Cardiac fibroblast (primary cell): ENCODE measurements at places on chromosomes 6 and 20.
A peak's percentile ranks its signal among the peaks of the same experiment; 100 is the strongest.

DNA sequence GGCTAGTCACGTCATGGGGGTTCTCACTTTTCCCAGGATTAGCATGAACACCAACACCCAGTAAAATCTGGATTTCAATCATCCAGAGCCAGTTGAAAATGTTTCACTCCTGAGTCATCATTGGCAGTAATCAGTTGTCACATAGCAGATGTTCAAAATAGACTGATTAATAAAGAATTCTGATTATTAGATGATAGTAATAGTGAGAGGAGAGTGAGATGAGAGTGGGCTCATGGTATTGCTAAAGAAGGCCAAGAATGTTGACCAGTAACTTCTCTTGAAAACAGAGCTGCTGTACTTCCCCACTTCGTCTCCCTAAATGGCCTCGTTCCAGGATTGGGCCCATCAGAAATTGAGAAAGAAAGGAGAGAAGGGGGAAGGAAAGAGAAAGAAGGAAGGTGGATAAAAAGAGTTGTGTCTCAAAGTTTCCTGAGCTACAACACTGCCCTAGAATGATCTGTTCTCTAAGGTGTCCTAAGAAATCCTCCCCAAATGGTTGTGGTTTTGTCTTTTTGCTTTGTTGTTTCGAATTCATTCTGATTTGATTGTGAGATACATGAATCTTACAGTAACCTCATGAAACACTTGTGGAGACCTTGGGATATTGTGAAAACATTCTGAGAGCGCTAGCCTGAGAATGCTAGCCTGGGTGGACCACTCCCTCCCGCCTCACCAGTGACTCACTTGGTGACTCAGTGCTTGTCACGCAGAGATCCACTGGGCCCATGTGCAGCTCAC lies 502.2 kb upstream of the JARID2 start:
- peak; percentile 99 for DNase-seq

DNA sequence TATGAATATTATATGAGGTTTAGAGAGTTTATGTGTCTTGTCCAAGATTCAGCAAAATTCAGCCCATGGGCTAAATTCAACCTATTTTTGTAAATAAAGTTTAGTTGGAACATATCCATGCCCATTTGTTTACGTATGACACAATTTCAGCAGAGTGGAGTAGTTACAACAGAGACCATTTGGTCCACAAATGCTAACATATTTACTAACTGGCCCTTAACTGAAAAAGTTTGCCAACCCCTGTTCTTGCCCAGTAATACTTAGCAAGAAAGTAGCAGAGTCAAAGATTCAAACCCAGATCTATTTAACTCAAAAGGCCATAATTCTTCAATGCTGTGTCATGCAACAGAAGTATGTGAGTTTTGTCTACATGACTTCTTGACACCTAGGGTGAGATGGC lies 561.0 kb downstream of the PTPRT start:
- no peak for DNase-seq

GRCh38 chr6:76004202-76004601 lies 68.3 kb downstream of the IMPG1 start:
- DNase-seq, result no peak

DNA sequence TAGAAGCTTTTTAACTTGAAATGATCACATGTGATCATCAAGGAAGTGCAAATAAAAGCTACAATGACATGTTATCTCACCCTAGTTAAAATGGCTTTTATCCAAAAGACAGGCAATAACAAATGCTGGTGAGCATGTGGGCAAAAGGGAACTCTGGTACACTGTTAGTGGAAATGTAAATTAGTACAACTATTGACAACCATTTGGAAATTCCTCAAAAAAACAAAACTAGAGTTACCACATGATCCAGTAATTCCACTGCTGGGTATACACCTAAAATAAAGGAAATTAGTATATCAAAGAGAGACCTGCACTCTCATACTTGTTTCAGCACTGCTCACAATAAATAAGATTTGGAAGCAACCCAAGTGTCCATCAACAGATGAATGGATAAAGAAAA lies 108.7 kb downstream of the HTR1B start:
- DNase-seq, result no peak

DNA sequence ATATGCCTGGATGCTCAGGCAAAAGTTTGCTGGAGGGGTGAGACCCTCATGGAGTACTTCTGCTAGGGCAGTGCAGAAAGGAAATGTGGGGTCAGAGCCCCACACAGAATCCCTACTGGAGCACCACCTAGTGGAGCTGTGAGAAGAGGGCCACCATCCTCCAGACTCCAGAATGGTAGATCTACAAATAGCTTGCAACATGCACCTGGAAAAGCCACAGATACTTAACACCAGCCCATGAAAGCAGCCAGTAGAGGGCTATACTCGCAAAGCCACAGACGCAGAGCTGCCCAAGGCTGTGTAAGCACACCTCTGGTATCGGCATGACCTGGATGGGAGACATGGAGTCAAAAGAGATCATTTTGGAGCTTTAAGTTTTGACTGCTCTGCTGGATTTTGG lies 60.7 kb upstream of the GJE1 start:
- DNase-seq, result no peak

- DNase-seq, result peak; percentile 73
Observed at GRCh38 chr6:52416629-52417151, 3.5 kb upstream of the EFHC1 start.

DNA sequence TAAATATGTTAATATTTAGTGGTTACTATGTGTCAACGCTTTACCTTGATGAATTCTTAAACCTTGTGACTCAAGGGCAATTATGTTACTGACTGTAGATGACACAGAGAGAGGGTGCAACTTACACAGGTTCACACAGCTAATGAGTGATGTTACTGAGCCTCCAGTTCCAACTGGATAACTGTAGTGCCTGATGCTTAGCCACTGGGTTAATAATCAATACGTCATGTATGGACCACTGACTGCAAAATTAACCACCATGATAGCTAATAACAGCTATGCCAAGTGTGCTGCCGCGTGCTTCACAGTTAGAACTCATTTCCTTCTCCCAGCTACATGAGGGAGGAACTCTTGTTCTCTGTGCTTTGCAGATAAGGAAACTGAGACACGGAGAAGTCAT lies 45.4 kb downstream of the SIRPA start:
- DNase-seq, result no peak

DNA sequence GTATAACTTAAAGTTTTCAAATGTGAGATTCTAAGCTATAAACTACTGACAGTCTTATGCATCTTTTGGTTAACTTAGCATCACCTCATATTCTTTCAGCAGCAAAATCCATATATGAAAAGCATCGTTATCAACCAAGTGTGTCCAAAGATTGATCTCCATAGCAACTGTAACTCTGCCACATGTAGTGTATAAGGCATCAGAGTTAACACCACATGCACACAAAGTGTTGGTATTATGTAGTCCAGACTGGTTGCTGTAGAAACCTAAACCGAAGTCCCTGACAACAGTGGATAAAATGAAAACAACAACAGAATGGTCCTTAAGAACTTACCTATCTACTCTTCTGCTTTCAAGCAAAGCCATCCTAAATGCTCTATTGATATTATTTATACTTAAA lies 39.6 kb downstream of the PDSS2 start:
- peak; percentile 45 for DNase-seq
